Gastrocnemius medialis (tissue), 4 donors: ENCODE measurements at places on chromosomes 1 and 21.

GRCh38 chr21:41973861-41974751 is 20.3 kb upstream of the C2CD2 start:
- DNase-seq, result no peak
- no peaks in the 10 kb centered on the region for H3K27me3 ChIP-seq
- peak overlapping the region; percentile 33 for H3K27ac ChIP-seq
- H3K36me3 ChIP-seq, result no peaks in the 10 kb centered on the region
- H3K4me1 ChIP-seq, result peaks cover 4% of the 10 kb centered on the region

DNA sequence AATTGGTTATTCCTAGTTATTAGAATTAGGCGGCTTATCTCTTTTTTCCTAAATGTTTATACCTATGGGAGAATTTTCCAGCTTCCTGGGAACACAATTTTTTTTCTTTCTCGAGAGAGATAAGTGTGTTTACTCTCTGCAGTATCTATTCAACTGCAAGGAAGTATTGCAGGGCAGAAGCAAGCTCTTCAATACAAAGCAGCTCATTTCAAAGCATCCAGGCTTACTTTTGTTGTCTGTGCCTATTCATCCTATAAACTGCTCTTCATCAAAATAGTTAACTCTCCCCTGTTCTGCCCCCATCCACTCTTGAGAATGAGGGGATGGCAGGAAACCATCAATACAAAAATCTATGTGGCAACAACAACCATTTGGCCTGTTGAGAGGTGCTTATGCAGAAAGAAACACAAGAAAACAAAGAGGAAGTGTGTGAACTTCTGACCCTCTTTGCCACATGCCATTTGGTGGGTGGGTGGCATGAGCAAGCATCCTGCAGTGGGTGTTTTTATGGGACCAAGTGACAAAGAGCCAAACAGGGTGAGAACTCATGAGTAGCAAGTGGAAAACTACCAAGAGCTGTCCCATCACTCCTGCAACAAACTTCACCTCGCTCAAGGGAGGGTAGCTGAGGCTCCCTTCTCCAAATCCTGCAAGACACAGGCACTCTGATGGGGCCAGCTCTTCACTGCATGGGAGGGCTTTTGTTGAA is 50.6 kb upstream of the MRPS6 start:
- no peak overlapping the region for H3K4me3 ChIP-seq
- peaks cover 11% of the 10 kb centered on the region for H3K4me1 ChIP-seq
- no peaks in the 10 kb centered on the region for H3K27me3 ChIP-seq
- no peak overlapping the region for H3K27ac ChIP-seq
- no peaks in the 10 kb centered on the region for H3K36me3 ChIP-seq

GRCh38 chr1:201381130-201381529 is 3.6 kb upstream of the TNNT2 start:
- no peaks in the 10 kb centered on the region for H3K27me3 ChIP-seq
- no peak for DNase-seq
- H3K27ac ChIP-seq, result no peak overlapping the region
- no peak overlapping the region for H3K4me3 ChIP-seq
- peaks cover 20% of the 10 kb centered on the region for H3K4me1 ChIP-seq
- no peaks in the 10 kb centered on the region for H3K36me3 ChIP-seq

GRCh38 chr21:33936301-33937038 is 20.9 kb upstream of the ATP5PO start:
- H3K27me3 ChIP-seq, result no peaks in the 10 kb centered on the region
- no peak overlapping the region for H3K4me3 ChIP-seq
- no peaks in the 10 kb centered on the region for H3K36me3 ChIP-seq
- H3K4me1 ChIP-seq, result no peaks in the 10 kb centered on the region

- H3K4me3 ChIP-seq, result no peak overlapping the region
- peaks cover 4% of the 10 kb centered on the region for H3K4me1 ChIP-seq
- DNase-seq, result peak; percentile 71
- H3K27ac ChIP-seq, result peak overlapping the region; percentile 99
- H3K36me3 ChIP-seq, result peaks cover 87% of the 10 kb centered on the region
Observed at GRCh38 chr1:161209790-161210409, 5.2 kb upstream of the FCER1G start.

GRCh38 chr1:244614879-244615278 is 38.0 kb upstream of the DESI2 start:
- H3K4me3 ChIP-seq, result no peak overlapping the region
- no peaks in the 10 kb centered on the region for H3K27me3 ChIP-seq
- H3K27ac ChIP-seq, result no peak overlapping the region
- H3K36me3 ChIP-seq, result no peaks in the 10 kb centered on the region
- DNase-seq, result no peak

GRCh38 chr1:33256471-33257206 is at the start of gene ZNF362:
TSS of gene ZNF362 (plus strand) at chr1:33256492. CDS start at chr1:33270575, 14,083 bp downstream.
- peak within 1 kb of the TSS; percentile 76 for H3K4me3 ChIP-seq
- DNase-seq, result peak; percentile 28
- peak within 1 kb of the TSS; percentile 95 for H3K27ac ChIP-seq
- H3K4me1 ChIP-seq, result peaks cover 47% of the 10 kb centered on the region
- no peaks in the 10 kb centered on the region for H3K36me3 ChIP-seq
